ENCODE measurements at places on chromosomes 2 and 18.

DNA sequence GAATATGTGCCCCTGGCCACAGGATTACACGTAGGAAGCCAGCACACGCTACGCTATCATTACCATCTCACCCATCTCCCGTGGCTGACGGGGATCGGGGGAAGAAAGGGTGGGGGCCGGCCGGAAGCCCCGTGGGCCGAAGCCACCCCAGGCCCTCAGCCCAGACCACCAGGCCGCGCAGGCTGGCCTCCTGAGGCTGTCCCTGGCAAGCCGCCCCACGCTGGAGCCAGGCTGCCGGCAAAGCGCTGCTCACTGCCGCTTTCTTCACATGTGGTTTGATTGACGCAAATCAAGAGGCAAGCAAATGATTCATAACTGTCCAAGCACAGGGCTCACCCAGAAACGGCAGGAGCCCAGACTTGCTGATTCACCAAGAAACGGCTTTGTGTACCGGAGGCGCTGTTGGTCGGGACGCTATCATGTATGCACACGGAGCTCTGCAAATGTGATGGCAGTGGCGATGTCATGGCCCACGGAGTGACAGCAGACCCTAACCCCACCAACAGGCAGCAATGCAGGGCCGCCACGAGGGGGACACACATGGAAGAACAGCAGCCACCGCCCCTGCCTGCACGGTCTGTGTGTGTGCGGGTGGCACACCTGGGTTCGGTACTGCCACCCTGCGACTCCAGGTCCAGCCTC, 125.7 kb downstream of the HDAC4 start:
- peak; percentile 86 for DNase-seq
- no peak overlapping the region for H3K4me3 ChIP-seq
- peaks cover 3% of the 10 kb centered on the region for H3K36me3 ChIP-seq
- peaks cover 14% of the 10 kb centered on the region for H3K27me3 ChIP-seq

GRCh38 chr18:44695503-44695902, 14.8 kb downstream of the SETBP1 start:
- H3K27me3 ChIP-seq: peaks cover 7% of the 10 kb centered on the region
- no peak for DNase-seq

- no peaks in the 10 kb centered on the region for H3K4me1 ChIP-seq
- no peak for DNase-seq
- H3K27ac ChIP-seq: no peak overlapping the region
- peaks cover 2% of the 10 kb centered on the region for H3K27me3 ChIP-seq
- no peak overlapping the region for H3K4me3 ChIP-seq
Observed at GRCh38 chr18:10417664-10418063, 36.8 kb upstream of the APCDD1 start.

DNA sequence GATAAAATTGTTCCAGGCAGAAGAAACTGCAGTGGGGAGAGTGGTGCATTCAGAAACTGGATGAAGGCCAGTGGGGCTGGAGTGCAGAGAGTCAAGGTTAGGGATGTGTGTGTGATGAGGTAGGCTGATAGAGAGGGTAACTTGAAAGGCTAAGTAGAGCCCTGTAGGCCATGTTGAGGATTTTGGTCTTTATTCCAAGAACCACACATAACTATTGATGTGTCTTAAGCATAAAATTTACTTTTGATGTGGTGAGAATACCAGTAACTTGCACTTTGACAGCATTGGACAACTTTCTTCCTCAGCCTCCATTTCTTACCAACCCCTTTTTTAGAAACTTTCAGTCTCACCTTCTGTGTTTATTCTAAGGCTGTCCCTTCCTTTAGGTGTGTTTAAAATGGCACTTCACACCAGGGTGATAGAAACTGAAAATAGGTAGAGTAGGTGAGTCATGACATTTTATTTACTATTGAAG, 22.6 kb downstream of the MTX2 start:
- H3K27me3 ChIP-seq: no peaks in the 10 kb centered on the region
- peak overlapping the region; percentile 70 for H3K27ac ChIP-seq
- H3K4me1 ChIP-seq: peaks cover 42% of the 10 kb centered on the region
- H3K36me3 ChIP-seq: peaks cover 11% of the 10 kb centered on the region
- no peak overlapping the region for H3K4me3 ChIP-seq

GRCh38 chr2:100009743-100010142, 132.6 kb downstream of the AFF3 start:
- no peak overlapping the region for H3K4me3 ChIP-seq
- H3K27me3 ChIP-seq: no peaks in the 10 kb centered on the region
- no peaks in the 10 kb centered on the region for H3K4me1 ChIP-seq

- H3K27ac ChIP-seq: no peak overlapping the region
- H3K36me3 ChIP-seq: no peaks in the 10 kb centered on the region
Observed at GRCh38 chr18:34880403-34880802, 160.8 kb upstream of the MAPRE2 start.

DNA sequence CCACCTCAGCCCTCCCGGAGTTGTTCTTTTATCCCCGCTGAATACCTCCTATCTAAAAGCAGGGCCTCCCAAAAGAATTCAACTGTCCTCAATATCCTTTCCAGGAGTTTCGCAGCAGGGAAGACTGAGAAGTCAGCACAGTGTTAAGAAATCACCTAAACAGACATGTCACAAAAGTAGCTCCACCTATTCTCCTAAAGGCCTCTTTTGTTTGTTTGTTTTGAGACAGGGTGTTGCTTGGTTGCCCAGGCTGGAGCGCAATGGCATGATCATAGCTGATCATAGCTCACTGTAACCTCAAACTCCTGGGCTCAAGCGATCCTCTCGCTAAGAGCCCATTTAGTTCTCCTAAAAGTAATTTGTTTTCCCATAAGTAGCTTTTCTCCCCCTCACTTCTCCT, 53.8 kb downstream of the TEX44 start:
- no peak for DNase-seq
- no peak overlapping the region for H3K27ac ChIP-seq
- H3K4me1 ChIP-seq: peaks cover 13% of the 10 kb centered on the region
- H3K27me3 ChIP-seq: no peaks in the 10 kb centered on the region
- H3K36me3 ChIP-seq: no peaks in the 10 kb centered on the region
- H3K4me3 ChIP-seq: no peak overlapping the region

DNA sequence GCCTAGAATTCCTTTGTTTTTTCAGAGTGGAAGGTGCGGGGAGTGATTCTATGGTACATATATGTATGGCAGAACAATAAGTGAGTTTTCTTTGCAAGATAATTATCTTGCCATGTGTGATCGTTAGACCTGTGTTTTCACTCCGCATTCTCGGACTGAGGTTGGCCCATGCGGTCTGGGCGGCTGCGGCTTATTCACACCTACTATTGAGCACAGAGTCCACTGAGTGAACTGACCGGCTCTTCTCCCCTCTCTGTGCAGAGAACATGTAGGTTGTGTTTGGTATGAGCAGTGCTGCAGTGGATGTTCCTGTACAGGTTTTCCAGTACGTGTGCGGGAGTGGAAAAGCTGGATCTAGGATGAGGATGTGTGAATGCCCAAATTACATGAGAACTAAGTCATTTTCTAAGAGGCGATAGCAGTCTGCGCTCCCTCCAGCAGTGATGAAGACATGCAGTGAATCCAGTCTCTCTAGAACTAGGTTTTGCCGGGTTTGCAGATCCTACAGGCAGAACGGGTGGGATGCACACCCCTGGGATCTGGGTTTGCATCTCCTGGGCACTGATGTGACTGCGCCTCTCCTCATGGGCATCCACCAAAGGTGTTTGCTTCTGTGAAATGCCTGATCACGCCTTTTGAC, 27.1 kb downstream of the MTERF4 start:
- no peaks in the 10 kb centered on the region for H3K36me3 ChIP-seq
- no peaks in the 10 kb centered on the region for H3K27me3 ChIP-seq
- H3K4me3 ChIP-seq: no peak overlapping the region
- H3K27ac ChIP-seq: no peak overlapping the region
- no peak for DNase-seq
- H3K4me1 ChIP-seq: peaks cover 2% of the 10 kb centered on the region

- no peaks in the 10 kb centered on the region for H3K27me3 ChIP-seq
- H3K27ac ChIP-seq: no peak overlapping the region
- H3K4me3 ChIP-seq: no peak overlapping the region
- H3K36me3 ChIP-seq: no peaks in the 10 kb centered on the region
Observed at GRCh38 chr2:185771396-185771795, 32.8 kb downstream of the FSIP2 start.

DNA sequence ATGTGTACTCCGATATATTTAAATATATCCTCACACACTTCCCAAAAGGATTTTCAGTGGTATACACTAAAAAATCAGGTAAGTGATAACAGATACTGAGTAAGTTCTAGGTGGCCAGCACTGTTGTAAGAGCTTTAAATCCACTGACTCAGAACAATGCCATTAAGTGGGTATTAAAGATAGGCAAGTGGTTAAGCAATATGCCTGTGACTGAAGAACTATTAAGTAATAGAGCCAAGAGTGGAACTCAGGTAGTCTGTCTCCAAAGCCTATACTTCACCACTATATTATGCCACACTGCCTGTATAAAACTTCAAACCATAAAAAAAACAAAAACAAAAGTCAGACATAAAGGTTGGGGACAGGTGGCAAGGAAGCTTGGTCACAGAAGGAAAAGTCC, 37.2 kb downstream of the THUMPD2 start:
- H3K4me1 ChIP-seq: peaks cover 2% of the 10 kb centered on the region
- H3K4me3 ChIP-seq: no peak overlapping the region
- H3K36me3 ChIP-seq: peaks cover 49% of the 10 kb centered on the region
- no peaks in the 10 kb centered on the region for H3K27me3 ChIP-seq
- DNase-seq: no peak

- no peak overlapping the region for H3K4me3 ChIP-seq
- H3K27me3 ChIP-seq: no peaks in the 10 kb centered on the region
- no peak for DNase-seq
- no peaks in the 10 kb centered on the region for H3K4me1 ChIP-seq
Observed at GRCh38 chr18:66838340-66838987, 234.6 kb upstream of the CDH19 start.

DNA sequence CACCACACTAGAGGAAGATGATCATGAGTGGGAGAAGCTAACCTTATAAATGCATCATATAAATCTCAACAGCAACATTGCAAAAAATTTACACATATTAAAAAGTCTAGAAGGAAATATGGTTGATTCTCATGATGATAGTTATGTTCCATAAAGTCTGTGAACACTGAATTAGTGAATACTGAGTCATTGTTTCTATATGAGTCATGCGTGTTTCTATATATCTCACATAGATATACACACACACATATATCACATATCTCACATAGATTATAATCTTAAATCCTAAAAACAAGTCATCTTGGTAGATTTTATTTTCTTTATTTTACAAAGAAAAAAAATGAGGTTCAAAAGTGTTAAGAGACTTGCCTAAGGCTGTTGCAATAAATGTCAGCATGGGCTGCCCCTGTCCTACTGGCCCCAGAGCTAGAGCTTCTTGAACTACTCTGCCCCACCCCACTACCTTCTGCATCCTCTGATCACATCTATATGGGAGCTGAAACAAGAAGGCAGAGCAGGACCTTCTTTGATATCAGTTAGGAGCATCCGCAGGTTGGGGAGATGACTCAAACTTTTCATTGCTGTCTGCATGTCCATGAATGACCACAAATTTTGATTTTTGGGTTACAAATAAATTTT, 81.8 kb upstream of the ADAM23 start:
- peaks cover 3% of the 10 kb centered on the region for H3K4me1 ChIP-seq
- H3K4me3 ChIP-seq: no peak overlapping the region
- H3K36me3 ChIP-seq: no peaks in the 10 kb centered on the region
- DNase-seq: peak; percentile 14
- H3K27me3 ChIP-seq: peaks cover 8% of the 10 kb centered on the region
- no peak overlapping the region for H3K27ac ChIP-seq

GRCh38 chr2:181894381-181894780, 2.9 kb downstream of the ITPRID2 start:
- H3K27me3 ChIP-seq: peaks cover 8% of the 10 kb centered on the region
- no peak overlapping the region for H3K4me3 ChIP-seq
- H3K27ac ChIP-seq: no peak overlapping the region
- H3K4me1 ChIP-seq: peaks cover 31% of the 10 kb centered on the region
- no peak for DNase-seq
- peaks cover 33% of the 10 kb centered on the region for H3K36me3 ChIP-seq

GRCh38 chr2:197261808-197262226, 48.8 kb downstream of the ANKRD44 start:
- DNase-seq: no peak
- peak overlapping the region; percentile 90 for H3K27ac ChIP-seq
- H3K4me1 ChIP-seq: peaks cover 84% of the 10 kb centered on the region
- peak overlapping the region; percentile 43 for H3K4me3 ChIP-seq
- H3K36me3 ChIP-seq: peaks cover 45% of the 10 kb centered on the region
- H3K27me3 ChIP-seq: no peaks in the 10 kb centered on the region

- no peaks in the 10 kb centered on the region for H3K4me1 ChIP-seq
- peaks cover 2% of the 10 kb centered on the region for H3K27me3 ChIP-seq
- no peaks in the 10 kb centered on the region for H3K36me3 ChIP-seq
- no peak overlapping the region for H3K4me3 ChIP-seq
Observed at GRCh38 chr2:6657855-6658254, 207.9 kb downstream of the CMPK2 start.

GRCh38 chr18:61637319-61637718, 255.5 kb downstream of the RNF152 start:
- H3K4me3 ChIP-seq: no peak overlapping the region
- peaks cover 25% of the 10 kb centered on the region for H3K27me3 ChIP-seq
- H3K4me1 ChIP-seq: no peaks in the 10 kb centered on the region
- H3K36me3 ChIP-seq: no peaks in the 10 kb centered on the region
- H3K27ac ChIP-seq: no peak overlapping the region

DNA sequence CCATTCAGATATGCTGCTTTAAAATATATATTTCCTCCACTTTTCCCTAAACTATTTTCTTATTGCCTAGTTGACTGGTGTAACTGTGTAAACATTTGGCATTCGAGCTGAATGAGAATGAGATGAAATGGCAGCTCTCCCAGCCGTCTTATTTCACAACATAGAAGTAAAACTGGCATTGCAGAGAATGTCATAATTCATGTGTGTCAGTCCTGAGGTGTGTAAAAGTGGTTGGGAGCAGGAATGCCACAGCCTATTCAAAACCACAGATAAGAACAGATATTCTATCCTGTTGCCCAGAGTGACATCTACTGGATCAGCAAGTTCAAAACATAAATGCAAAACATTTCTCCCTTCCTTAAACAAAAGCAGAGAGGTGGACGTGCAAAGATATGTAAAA, 565.5 kb upstream of the CHAC2 start:
- no peak overlapping the region for H3K27ac ChIP-seq
- DNase-seq: no peak
- no peaks in the 10 kb centered on the region for H3K27me3 ChIP-seq
- no peaks in the 10 kb centered on the region for H3K4me1 ChIP-seq
- no peak overlapping the region for H3K4me3 ChIP-seq

DNA sequence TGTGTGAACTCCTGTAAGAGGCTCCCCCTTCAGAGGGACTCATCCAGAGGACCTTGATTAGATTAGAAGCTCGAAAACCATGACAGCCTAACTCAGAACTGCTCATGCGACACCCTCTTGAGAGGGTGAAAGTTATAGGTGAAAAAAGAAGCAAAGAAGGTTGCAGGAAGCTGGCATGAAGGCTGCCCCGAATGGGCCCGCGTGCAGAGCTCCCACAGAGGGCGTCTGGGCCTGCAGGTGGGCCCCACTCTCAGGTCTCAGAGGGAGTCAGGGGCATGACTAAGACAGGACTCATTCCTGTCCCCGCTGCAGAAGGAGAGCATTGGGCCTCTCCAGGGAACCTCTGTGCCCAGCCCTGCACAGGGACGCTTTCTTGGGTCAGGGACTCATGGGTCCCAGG, 235.4 kb downstream of the EIPR1 start:
- no peak overlapping the region for H3K27ac ChIP-seq
- no peaks in the 10 kb centered on the region for H3K36me3 ChIP-seq
- H3K4me3 ChIP-seq: no peak overlapping the region

- no peak for DNase-seq
- no peaks in the 10 kb centered on the region for H3K27me3 ChIP-seq
- peak overlapping the region; percentile 61 for H3K27ac ChIP-seq
Observed at GRCh38 chr2:202278944-202279343, 13.4 kb downstream of the NOP58 start.

All from activated CD8-positive, alpha-beta T cell treated with anti-CD3 and anti-CD28 coated beads for 36 hours (primary cell).